ENCODE measurements at places on chromosomes 11 and 22. TPM values are rescaled to one million over a fixed set of nuclear protein-coding genes. Genes with fewer than 3 reads are reported as not detected.
A peak's percentile ranks its signal among the peaks of the same experiment; 100 is the strongest.

Gene SIPA1
- total RNA-seq: 39.9 TPM

Gene PNPLA5
- 0.59 TPM for total RNA-seq

Gene KCNK7
- not detected for total RNA-seq

- H3K4me1 ChIP-seq: no peaks in the 10 kb centered on the region
- H3K27ac ChIP-seq: no peak overlapping the region
- H3K4me3 ChIP-seq: no peak overlapping the region
- no peaks in the 10 kb centered on the region for H3K36me3 ChIP-seq
- DNase-seq: no peak
Measured at GRCh38 chr11:9047964-9048523, 43.4 kb downstream of the SCUBE2 start.

DNA sequence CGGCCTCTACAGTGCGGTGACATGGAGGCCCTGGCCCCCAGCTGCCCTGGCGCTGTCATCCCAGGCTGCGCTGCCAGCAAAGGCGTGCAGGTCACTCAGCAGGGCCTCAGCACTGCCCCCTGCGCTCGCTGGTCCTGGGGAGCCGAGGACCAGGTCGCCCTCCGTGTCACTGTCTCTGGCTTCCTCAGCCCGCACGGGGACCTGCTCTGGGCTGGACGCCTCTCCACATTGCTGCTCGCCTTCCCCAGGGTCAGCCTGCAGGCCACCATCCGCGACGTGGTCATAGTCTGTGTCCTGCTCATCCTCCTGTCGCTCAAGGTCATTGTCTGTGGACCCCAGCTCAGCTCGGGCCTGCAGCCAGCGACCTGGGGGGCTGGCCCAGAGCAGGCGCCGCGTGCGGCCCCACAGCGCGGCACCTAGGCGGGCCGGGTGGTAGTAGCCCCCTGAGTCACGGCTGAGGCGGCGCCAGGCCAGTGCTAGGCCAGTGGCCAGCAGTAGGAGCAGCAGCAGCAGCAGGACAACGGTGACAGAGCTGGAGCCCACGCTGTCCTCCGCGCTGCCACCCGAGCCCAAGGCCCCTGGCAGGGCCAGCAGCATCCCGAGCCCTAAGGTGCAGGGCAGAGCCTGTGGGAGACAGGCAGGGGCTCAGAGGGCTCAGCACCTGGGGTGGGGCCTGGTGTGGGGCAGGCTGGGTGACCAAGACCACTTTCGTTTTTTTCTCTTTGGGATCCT, 1.6 kb downstream of the PTPRCAP start:
- no peaks in the 10 kb centered on the region for H3K4me1 ChIP-seq
- DNase-seq: no peak
- no peak overlapping the region for H3K27ac ChIP-seq

DNA sequence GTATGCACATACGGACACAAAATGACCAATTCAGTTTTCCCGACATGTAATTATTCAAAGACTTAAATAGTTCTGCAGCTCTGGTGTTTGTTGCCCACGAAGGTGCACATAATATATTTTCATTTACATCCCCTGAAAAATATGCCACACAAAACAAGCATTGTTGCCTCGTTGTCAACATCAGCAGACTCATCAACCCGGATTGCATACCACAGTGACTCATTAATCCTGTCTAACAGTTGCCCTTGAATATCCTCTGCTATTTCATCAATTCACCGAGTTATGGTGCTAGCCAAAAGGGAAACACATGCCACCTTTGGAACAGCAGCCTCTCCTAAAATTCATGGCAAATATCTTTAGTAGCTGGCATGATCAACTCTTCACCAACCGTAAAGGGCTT, 582.2 kb downstream of the LRRC4C start:
- DNase-seq: no peak
- no peak overlapping the region for H3K4me3 ChIP-seq
- H3K36me3 ChIP-seq: no peaks in the 10 kb centered on the region
- no peak overlapping the region for H3K27ac ChIP-seq
- H3K4me1 ChIP-seq: no peaks in the 10 kb centered on the region

DNA sequence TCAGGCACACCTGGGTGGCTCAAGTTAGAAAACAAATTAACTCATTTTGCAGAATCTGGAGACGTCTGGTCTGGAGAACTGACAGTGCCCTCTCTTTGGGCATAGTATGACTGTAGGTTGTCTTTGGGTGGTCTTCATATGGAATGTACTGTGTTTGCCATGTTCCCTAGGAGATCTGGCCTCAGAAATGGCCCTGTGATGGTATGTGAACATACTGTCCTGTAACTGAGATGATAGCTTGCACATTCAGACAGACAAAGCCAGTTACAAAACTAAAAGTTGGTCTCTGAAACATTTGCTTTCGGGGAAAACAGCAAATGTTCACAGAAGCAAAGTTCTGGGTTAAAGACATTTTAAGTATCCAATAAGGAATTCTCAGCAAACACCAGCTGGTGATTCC, 29.7 kb downstream of the CD44 start:
- H3K4me1 ChIP-seq: peaks cover 35% of the 10 kb centered on the region
- no peak overlapping the region for H3K4me3 ChIP-seq
- no peak for DNase-seq
- H3K27me3 ChIP-seq: no peaks in the 10 kb centered on the region
- H3K36me3 ChIP-seq: no peaks in the 10 kb centered on the region

DNA sequence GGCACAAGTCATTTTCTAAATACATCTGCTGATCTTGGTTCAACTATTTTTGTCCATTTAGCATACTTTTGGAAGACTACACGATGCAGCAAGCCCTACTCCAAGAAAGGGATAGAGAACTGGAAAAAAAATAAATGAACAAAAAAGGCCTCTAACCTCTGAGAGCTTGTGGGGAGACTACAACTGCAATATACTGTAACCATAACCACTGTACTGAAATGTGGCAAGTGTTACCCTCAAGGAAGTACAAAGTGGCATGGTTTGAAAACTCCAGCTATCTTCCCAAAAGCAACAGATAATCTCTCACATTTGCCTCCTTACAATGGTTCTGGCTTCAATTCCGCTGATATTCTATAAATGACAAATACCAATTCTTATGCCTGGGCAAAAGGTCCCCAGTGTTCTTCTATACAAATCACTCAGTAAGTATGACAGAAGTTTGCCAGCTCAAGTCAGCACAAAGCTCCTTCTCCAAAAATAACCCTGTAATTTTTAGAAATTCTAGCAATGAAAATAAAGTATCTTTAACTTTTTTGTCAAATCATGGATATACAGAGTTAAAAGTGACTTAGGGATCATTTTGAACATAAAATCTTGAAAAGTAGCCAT, 22.9 kb downstream of the AMBRA1 start:
- H3K4me3 ChIP-seq: no peak overlapping the region
- no peak for DNase-seq
- H3K4me1 ChIP-seq: no peaks in the 10 kb centered on the region
- no peaks in the 10 kb centered on the region for H3K27me3 ChIP-seq
- H3K36me3 ChIP-seq: peaks cover 13% of the 10 kb centered on the region
- no peak overlapping the region for H3K27ac ChIP-seq

DNA sequence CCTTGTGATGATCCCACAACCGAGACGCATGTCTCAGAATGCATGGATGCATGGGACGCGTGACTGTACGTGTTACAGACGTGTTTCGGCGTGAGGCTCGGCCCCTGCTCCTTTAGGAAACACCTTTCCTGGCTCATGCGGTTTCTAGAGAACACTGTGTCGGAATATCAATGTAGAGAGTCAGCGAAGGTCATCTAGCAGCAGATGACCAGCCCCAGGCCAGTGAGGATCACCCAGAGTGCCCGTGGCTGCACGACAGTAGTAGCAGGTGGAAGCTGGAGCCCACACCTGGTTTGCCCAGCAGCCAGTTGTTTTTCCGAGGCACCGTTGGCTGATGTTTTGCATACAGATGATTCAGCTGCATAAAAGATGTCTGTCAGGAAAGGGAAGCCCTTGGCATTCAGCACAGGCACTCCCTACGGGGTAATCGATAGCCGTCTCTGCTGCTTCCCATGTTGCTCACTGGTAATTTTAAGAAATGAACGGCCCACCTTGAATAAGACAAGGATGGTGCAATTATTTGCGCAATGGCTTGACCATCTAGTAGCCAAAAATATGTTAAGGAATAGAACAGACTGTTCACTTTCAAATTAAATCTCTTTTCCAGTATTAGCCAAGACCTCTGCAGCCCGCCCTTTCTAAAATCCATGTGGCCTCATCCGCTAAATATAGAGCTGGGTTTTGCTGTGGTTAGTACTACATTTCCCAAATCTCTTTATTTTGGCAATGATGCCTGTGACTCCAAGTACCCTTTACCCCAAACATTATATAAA, 1.1 kb upstream of the CLTCL1 start:
- H3K27ac ChIP-seq: no peak overlapping the region
- H3K4me3 ChIP-seq: peak overlapping the region; percentile 89
- H3K4me1 ChIP-seq: no peaks in the 10 kb centered on the region
- no peaks in the 10 kb centered on the region for H3K36me3 ChIP-seq
- peaks cover 28% of the 10 kb centered on the region for H3K27me3 ChIP-seq
- DNase-seq: peak; percentile 52

DNA sequence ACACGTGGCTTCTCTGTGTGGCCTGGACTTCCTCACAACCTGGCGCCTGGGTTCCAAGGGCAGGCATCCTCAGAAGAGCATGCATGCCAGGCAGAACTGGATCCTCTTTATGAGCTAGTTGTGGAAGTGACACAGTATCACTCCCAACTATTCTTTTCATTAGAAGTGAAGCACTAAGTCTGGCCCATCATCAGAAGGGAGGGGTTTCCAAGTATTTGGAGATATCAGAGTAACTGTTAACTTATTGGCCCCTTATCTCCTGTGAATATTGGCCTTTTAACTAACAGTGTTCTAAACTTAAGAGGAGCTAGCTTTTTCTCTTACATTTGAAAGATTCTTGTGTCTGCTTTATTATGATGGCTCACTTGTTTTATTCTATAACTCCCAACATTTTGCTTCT, 35.5 kb downstream of the FDX1 start:
- H3K4me3 ChIP-seq: no peak overlapping the region
- H3K36me3 ChIP-seq: peaks cover 27% of the 10 kb centered on the region
- DNase-seq: no peak
- no peak overlapping the region for H3K27ac ChIP-seq

DNA sequence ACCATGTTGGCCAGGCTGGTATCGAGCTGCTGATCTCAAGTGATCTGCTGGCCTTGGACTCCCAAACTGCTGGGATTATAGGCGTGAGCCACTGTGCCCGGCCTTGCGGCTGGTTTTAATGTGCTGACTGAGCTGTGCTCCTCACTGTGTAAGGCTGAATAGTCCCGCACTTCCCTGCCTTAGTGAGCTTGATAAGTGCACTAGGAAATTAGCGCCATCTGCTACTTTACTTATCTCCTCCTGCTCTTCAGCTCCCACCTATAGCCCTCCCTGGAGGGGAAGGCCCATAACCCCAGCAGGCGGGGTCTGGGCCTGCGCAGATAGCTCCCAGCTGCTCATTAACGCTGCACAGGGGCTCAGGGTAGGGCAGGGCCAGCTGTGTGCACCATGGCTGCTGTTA, 49.4 kb downstream of the CLMP start:
- H3K27ac ChIP-seq: no peak overlapping the region
- peaks cover 75% of the 10 kb centered on the region for H3K36me3 ChIP-seq
- DNase-seq: no peak
- H3K4me1 ChIP-seq: no peaks in the 10 kb centered on the region
- no peaks in the 10 kb centered on the region for H3K27me3 ChIP-seq
- no peak overlapping the region for H3K4me3 ChIP-seq

DNA sequence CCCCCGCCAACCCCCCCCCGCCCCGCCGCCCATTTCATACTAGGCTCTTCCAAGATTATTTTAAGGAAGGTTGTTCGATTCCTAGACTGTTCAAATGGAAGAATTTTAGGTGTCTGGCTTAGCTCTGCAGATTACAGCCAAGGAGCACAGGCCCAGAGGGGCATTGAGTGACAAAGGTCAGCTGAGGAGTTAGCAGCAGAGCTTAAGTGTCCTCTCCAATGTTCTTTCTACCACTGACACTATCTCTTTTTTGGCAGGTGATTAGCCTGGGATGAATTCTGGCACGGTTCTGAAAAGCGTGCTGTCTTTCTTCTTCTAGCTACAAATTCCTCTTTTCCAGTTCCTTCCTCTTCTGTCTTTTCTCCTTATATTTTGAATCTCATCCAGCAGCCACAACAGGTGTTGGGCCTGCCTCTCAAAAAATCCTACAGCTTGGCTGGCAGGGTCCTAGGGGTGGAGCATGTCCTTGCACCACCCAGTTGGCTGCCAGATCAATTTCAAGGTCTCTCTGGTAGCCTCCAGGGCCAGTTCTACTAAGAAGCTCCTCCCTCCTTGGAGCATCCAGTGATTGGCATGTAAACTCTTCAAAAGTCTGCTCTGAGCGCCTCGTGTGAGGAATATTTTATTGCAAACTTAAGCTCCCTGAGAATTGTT, 23.0 kb downstream of the KCNE3 start:
- H3K36me3 ChIP-seq: no peaks in the 10 kb centered on the region
- no peak overlapping the region for H3K27ac ChIP-seq
- H3K4me3 ChIP-seq: no peak overlapping the region

GRCh38 chr22:23102776-23103175, 32.5 kb downstream of the GNAZ start:
- no peak for DNase-seq
- H3K36me3 ChIP-seq: peaks cover 6% of the 10 kb centered on the region
- no peaks in the 10 kb centered on the region for H3K27me3 ChIP-seq
- no peak overlapping the region for H3K4me3 ChIP-seq
- H3K4me1 ChIP-seq: no peaks in the 10 kb centered on the region

- no peaks in the 10 kb centered on the region for H3K36me3 ChIP-seq
- peaks cover 11% of the 10 kb centered on the region for H3K4me1 ChIP-seq
- H3K27ac ChIP-seq: no peak overlapping the region
- H3K27me3 ChIP-seq: no peaks in the 10 kb centered on the region
- DNase-seq: no peak
- no peak overlapping the region for H3K4me3 ChIP-seq
Measured at GRCh38 chr11:61714916-61715315, 34.7 kb downstream of the DAGLA start.

DNA sequence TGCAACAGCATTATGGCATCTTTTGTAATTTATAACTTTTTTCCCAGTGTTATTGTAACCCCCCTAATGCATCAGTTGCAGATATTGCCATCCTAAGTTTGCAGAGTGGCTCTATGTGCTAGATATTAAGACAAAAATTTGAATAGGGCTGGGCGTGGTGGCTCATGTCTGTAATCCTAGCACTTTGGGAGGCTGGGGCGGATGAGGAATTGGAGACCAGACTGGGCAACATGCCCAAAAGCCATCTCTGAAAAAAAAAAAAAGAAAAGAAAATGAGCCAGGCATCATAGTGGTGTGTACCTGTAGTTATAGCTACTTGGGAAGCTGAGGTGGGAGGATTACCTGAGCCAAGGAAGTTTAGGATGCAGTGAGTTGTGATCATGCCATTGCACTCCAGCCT, 50.1 kb upstream of the MUC15 start:
- H3K27me3 ChIP-seq: no peaks in the 10 kb centered on the region
- H3K36me3 ChIP-seq: no peaks in the 10 kb centered on the region
- H3K4me3 ChIP-seq: no peak overlapping the region
- DNase-seq: no peak

- no peaks in the 10 kb centered on the region for H3K36me3 ChIP-seq
- no peak overlapping the region for H3K4me3 ChIP-seq
- H3K27ac ChIP-seq: no peak overlapping the region
- no peaks in the 10 kb centered on the region for H3K27me3 ChIP-seq
- H3K4me1 ChIP-seq: peaks cover 14% of the 10 kb centered on the region
Measured at GRCh38 chr11:7487360-7487759, 2.1 kb downstream of the OLFML1 start.

GRCh38 chr22:29096736-29097669, 24.2 kb downstream of the KREMEN1 start:
- H3K27ac ChIP-seq: no peak overlapping the region
- H3K27me3 ChIP-seq: no peaks in the 10 kb centered on the region
- H3K4me1 ChIP-seq: peaks cover 5% of the 10 kb centered on the region
- H3K4me3 ChIP-seq: no peak overlapping the region

- H3K27me3 ChIP-seq: no peaks in the 10 kb centered on the region
- peak; percentile 73 for DNase-seq
- no peak overlapping the region for H3K4me3 ChIP-seq
- H3K4me1 ChIP-seq: peaks cover 8% of the 10 kb centered on the region
Measured at GRCh38 chr11:57547854-57548377, 10.5 kb downstream of the SMTNL1 start.
